ENCODE measurements at places on chromosomes 16 and 17.

GRCh38 chr17:4870855-4871254, 28.5 kb upstream of the C17orf107 start:
- no peak for DNase-seq

GRCh38 chr16:62927122-62927521, 890.9 kb upstream of the CDH8 start:
- DNase-seq = no peak

DNA sequence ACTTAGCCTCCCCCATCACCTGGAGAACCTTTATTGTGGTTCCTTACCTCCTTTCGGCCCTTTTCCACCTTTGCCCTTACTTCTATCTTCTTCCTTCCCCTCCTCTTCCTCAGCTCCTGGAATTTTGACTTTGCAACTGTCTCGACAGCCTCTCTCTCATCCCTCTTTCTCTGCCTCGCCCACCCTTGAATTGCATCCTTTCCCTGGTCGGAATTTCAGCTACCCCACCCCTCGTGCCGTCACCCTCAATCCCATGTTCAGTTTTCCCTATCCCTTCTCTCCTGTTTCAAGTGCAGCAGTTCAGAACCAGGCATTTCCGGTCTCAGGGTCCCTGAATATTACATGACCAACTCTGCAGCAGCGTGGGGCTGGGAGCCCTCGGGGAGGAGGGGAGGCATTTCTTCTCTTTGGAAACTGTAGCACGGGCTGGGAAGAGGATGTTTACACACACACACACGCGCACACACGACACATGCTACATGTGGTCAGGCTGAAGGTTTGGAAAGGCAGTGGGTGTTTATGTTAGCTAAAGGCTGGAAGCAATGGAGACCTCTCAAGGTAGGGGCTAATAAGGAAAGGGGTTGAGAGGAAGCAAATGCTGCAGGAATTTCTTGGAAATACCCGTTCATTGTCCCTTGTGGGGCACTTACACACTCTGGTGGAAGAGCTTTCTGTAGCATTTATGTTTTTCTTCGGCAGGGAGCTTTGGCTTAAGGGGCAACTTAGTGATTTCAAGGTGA, 971 bp downstream of the MINK1 start:
- DNase-seq = no peak

- no peak for DNase-seq
These were observed 23.8 kb downstream of the SLC12A3 start for GRCh38 chr16:56888806-56889205.

DNA sequence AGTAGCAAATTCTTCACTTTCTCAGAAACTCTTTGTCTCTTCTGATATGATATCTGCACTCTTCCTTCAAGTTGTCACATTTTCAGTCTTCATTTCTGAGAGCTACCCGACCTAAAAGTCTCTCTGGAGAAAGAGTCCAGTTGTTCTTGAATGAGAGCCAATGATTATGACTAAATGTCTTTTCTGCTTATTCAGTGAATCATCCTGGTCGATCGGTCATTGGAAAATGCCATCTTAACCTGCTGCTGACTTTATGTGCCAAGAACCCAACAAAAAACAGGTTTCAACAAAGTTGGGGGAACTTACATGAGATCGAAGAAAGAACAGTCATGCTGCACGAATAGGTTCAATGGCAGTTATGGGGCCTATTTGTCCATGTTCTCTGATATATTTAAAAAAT, 15.9 kb downstream of the SOX9 start:
- DNase-seq = no peak

GRCh38 chr16:52578829-52579498, 32.0 kb upstream of the TOX3 start:
- DNase-seq = no peak

GRCh38 chr17:28018439-28019070, 23.9 kb upstream of the NLK start:
- no peak for DNase-seq

DNA sequence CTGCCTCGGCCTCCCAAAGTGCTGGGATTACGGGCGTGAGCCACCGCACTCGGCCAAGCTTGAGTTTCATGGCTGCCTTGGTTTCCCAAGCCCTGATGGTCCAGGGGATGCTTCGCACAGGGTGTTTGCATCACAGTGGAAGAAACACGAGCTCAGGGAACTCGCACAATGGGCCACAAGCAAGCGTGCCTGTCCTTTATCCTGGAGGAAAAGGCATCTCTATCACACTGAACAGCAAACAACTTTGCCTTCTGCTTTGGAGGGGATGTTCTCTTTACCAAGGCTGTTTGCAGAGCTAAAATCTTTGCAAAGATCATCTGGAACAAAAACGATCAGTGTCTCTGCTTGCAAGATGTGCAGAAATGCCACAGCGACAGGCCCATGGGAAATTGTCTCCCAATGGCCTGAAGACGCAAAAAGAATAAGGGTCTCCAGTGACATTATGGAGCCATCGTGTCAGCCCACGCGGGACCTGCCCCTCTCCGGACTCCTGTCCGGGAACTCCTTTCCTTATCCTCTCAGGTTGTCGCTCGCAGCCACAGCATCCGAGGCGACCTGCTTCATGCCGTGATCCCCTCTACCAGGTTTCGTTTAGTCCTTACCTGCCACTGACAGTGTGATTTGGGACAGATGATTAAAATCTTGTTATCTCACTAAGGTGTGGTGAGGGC, 44.1 kb upstream of the CBFA2T3 start:
- no peak for DNase-seq

GRCh38 chr16:84416407-84417321, 48.3 kb downstream of the ATP2C2 start:
- no peak for DNase-seq

GRCh38 chr17:31699281-31699680, 159.8 kb downstream of the COPRS start:
- DNase-seq = no peak

- DNase-seq = no peak
These were observed 89.9 kb downstream of the CYLD start for GRCh38 chr16:50831751-50832150.

DNA sequence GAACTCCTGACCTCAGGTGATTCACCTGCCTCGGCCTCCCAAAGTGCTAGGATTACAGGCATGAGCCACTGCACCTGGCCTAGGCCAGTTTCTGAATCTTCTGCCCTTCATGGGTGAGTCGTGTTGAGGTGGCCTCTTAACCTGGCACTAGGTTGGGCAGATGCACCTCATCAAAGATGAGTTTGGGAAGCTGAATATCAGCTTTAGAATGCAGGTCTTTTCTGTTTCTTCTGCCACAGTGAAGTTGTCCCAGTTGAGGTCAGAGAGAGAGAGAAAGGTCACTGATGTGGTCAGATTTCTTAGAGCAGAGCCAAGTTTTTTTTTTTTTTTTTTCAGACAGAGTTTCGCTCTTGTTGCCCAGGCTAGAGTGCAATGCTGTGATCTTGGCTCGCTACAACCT, 111.3 kb upstream of the WSCD1 start:
- no peak for DNase-seq

GRCh38 chr16:69834807-69835466, 72.8 kb downstream of the WWP2 start:
- no peak for DNase-seq

- DNase-seq = no peak
These were observed 1449.7 kb downstream of the CDH8 start for GRCh38 chr16:60586493-60586892.

DNA sequence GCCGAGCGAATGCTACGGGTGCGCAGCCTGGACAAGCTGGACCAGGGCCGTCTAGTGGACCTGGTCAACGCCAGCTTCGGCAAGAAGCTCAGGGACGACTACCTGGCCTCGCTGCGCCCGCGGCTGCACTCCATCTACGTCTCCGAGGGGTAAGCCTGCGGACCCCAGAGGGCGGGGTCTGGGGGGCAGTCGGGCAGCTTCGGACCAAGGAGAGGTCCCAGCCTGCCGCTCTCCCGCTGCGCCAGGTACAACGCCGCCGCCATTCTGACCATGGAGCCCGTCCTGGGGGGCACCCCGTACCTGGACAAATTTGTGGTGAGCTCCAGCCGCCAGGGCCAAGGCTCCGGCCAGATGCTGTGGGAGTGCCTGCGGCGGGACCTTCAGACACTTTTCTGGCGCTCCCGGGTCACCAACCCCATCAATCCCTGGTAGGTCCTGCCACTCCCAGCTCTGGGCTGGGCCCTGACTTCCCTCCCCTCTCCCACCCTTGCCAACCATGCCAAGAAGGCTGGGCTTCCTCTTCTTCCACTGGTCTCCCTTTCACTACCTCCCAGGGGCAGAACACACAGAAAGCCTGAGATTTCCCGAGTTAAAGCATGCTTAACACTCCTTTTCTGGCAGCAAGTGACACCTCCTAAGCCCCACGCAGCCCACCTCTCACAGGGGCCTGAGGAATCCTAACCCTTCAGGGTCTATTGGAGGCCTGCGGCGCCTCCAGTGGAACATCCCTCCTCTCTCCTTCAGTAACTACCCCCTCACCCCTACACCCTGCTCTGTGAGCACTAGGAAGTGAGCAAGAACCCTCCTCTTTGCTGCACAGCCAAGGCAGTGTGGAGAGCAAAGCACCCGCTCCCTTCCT, 3.2 kb downstream of the NAGS start:
- no peak for DNase-seq

DNA sequence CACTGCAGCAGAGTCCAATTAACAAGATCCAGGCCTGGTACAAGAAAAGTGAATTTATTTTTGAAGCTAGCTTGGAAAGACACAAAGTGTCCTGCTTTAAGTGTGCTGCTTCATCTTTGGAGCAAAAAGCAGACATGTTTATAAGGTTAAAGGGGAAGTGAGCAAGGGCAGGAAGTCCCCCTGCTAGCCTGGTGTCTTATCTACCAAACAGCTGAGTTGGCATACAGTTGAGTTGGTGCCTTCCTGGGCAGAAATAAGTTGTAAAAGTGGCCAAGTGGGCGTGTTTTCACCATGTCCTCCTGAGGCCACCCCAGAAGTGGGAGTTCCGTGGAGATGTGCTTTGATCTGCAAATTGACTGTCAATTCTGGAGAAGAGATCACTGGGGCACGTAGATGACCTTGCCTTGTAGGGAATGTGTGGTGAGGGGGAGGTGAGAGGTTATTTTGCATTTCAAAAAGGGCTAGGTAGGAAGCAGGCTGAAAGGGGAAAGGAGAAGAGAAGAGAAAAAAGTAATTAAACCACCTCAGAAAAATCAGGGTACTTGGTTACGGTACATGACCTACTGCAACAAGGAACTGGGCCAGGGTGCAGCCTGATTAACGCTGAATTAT, 38.3 kb upstream of the HSBP1 start:
- no peak for DNase-seq

DNA sequence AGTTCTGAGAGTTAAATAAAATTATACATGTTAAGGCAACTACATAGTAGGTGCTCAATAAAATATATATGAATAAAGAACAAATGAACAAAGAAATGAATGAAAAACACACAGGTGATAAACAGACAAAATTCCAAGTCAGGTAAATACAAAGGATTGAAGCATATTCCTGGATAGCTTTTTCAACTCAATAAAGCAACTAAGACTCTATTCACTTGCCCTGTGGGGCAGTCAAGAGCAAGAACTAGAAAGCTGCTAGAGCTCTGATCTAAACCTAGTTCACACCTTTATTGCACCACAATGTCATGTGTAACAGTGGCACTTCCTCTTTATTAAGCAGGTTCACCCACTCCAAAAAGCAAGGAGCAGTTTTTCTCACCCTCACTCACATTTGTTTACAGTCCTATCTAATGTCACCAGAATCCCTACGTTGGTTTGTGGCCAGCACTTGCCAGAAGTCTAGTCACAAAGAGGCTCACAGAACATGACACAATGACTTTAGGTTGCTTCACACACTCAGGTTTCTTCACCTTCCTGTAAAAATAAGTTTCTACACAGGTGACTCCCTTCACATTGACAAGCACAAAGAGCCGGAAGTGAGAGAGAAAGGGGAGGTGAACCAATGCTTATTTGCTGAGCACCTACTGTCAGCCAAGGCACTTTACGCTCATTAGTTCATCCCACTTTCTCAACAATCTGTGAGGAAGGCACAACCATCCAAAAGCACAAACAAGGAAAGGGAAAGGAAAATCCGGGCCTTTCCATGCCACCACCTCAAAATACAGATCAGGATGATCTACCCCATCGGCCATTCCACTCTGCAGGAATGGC, 70.8 kb downstream of the XPO6 start:
- DNase-seq = peak; percentile 89

GRCh38 chr16:29995324-29995910, at the start of gene HIRIP3:
Gene HIRIP3, minus strand, starts transcription at chr16:29995617. Its CDS starts 12 bp downstream, at chr16:29995605.
- DNase-seq = peak; percentile 87

- DNase-seq = no peak
These were observed 22.1 kb downstream of the PRKCB start for GRCh38 chr16:23857881-23858269.

- DNase-seq = no peak
These were observed 171.7 kb downstream of the ABCC12 start for GRCh38 chr16:47983999-47984580.

DNA sequence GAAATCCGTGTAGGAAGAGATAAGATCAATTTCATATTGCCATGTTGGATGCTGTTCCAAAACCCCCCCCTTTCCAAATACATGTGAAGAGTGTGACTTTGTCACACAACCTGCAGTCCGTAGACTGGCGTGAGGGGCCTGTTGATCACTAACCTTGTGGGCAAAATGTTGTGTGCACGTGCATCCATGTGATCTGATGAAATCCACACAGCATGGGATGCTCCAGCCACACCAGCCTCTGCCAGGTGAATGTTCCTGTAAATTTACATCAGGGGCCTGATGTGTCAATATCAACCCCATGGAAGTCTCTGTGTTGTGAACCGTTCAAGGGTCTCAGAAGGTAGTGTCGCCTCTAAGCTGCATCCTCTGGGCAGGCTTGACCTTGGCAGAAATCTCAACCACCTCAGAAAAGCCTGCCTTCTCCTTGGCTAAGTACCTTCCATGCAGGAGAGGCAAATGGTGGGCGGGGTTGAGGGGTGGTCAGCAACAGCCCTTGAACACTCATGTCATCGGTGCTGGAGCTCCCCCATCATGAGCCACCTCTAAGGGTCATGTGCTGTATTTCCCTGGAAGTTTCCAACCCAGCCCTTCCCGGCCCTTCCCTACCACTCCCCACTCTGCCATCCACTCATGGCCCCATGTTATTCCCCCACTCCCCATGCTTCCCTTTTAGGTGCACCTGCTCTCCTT, 78.2 kb upstream of the DNAH17 start:
- no peak for DNase-seq

- DNase-seq = no peak
These were observed 17.9 kb downstream of the NDUFAB1 start for GRCh38 chr16:23578101-23578830.

- peak; percentile 73 for DNase-seq
These were observed 86.1 kb downstream of the ZDHHC7 start for GRCh38 chr16:84925092-84925772.

DNA sequence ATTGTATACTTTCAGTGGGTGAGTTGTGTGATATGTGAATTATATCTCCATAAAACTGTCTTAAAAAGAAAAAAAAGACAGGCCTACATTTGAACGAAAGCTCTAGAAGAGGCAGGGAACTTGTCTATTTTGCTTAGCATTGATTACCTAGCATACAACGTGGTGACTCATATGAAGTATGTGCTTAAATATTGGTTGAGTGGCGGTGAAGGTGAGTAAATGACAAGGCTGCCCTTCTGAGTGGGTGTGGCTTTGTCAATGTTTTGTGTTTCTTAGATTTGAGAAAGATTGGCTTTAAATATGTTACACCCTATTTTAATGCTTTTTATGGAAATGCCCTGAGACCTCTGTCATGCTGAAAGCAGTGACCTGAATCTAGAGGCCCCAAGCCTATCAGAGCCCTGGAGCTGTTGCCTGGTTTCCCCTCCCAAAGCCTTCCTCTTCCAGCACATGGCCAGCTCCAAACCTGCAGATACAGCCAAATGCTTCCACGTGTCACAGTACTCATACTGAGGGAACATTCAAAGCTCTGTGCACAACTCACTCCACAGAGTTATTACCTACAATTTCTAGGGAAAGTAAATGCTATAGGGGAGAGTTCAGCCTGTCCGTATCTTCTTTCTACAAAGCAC, 260.0 kb downstream of the PHKB start:
- DNase-seq = no peak

- no peak for DNase-seq
These were observed 1052.6 kb upstream of the RBFOX1 start for GRCh38 chr16:6280055-6280454.

All from CD8-positive, alpha-beta memory T cell (primary cell).